CD4-positive, alpha-beta T cell treated with Interleukin-6 for 4 hours (primary cell): ENCODE measurements at places on chromosomes 6 and 20.
A peak's percentile ranks its signal among the peaks of the same experiment; 100 is the strongest.

DNA sequence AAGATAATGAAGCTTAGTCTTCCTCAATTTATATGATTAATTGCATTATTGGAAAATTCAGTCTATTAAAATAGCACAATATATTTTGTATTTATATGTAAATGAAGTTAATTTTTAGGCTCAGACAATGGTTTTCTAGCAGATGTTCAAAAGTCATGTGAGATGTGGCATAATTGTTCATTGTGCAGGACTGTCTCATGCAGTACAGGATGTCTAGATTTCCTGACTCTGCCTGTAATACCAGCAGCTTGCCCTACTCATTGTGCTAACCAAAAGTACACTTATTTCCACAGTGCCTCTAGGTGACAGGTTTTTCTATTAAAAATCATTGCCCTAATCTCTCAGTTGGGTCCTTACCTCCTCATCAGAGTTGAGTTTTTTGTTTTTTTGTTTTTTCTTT, 12.4 kb downstream of the RALGAPB start:
- DNase-seq: no peak

- DNase-seq: peak; percentile 84
Observed at GRCh38 chr6:16322666-16323312, 84.4 kb downstream of the GMPR start.

- no peak for DNase-seq
Observed at GRCh38 chr6:100078509-100078908, 84.5 kb upstream of the MCHR2 start.

DNA sequence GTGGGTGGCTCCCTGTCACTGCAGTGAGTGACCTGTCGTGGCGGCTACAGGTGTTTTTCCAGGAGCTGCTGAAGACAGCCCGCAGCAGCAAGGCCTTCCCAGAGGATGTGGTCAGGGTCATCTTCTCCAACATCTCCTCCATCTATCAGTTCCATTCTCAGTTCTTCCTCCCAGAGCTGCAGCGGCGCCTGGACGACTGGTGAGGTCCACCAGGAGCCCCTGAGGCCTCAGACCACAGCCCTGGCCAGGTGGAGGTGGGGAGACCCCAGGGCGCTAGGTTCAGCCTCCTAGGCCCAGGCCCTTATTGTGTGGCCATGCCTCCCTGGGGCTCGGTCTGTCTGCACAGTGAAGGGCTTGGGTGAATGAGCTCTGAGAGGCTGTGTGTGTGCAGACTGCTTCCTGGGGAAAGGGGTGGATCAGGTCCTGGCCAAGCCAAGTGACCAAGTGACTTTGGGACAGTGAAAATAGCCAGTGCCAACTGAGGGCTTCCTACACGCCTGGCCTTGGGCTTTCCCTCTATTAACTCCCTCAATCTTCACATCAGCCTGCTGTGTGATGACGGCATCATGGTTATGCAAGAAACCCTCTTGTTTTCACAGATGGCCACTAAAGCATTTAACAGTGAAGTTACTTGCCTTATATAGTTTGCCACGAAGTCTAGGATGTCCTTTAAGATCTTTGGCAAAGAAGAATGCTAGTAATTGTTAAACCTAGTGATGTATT, 6.4 kb downstream of the FGD2 start:
- no peak for DNase-seq

GRCh38 chr6:54621285-54621684, 225.3 kb upstream of the FAM83B start:
- DNase-seq: no peak

DNA sequence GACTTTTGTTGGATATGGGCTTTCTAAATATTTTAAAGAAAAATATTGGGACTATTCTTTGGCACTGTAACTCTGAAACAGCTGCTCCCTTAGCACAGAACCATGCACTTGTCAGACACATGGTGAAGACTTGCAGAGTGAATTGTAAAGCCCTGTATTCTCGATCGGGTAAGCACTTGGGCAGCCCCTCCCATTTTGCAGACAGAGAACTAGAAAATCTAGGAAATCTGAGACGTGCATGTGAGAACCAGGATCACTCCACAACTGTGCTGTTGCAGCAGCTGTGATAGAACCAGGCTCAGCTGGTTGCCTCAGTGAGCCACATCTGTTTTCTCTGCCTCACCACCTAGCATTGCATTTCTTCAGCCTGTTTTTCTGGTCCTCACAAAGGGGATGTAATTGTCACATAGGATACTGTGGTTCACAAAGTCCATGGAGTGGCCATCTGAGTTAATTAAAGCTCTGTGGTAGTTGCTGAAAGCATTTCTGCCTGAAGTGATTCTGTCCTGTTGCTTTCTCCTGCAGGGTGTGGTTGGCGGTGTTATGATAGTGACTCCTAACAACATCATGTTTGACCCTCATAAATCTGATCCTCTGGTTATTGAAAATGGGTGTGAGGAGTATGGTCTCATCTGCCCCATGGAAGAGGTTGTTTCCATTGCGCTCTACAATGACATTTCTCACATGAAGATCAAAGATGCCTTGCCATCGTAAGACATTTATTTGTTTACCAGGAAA, 71.8 kb upstream of the HINT3 start:
- DNase-seq: no peak

GRCh38 chr6:29967379-29968010, 25.2 kb downstream of the HLA-A start:
- DNase-seq: no peak

DNA sequence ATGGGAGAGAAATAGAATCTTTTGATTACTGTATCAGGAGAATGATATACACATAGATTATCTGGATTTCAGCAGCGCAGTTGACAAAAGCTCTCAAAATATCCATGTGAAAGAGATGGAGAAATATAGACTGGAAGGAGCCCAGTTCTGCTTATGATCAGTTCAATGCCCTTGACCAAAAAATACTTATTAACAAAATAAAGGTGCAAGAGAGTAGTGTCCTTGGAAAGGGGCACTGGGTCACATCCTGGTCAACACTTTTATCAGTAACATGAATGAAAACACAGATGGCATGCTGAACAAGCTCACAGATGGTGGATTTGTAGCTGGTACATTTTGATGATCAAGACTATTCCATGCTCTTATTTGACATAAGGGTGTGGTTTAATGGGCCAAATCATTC, 63.9 kb upstream of the PLEKHG1 start:
- DNase-seq: no peak

DNA sequence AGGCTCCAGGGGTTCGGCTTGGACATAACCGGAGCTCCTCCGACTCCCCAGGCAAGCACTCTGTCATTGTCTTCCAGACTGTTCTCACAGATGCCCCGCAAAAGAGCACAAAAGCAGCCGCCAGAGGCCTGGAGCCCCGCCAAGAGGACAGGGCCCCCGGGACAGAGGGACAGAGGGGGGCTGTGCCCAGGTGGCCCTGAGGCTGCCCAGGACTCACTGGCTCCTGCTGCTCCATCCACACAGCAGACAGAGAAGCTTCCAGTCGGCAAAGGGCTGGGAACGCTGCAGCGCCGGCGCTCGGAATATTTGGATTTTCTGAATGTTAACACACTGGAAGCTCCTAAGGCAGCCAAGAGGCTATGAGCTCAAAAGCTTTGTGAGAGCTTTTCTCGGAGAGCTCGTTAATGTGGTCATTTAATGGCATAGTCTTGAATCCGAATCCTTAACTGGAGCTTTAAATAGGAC, 68.0 kb upstream of the QKI start:
- no peak for DNase-seq
